ENCODE measurements at places on chromosomes 16 and 17.

- DNase-seq: no peak
These were observed 3.2 kb downstream of the KRTAP9-9 start for GRCh38 chr17:41258406-41258805.

DNA sequence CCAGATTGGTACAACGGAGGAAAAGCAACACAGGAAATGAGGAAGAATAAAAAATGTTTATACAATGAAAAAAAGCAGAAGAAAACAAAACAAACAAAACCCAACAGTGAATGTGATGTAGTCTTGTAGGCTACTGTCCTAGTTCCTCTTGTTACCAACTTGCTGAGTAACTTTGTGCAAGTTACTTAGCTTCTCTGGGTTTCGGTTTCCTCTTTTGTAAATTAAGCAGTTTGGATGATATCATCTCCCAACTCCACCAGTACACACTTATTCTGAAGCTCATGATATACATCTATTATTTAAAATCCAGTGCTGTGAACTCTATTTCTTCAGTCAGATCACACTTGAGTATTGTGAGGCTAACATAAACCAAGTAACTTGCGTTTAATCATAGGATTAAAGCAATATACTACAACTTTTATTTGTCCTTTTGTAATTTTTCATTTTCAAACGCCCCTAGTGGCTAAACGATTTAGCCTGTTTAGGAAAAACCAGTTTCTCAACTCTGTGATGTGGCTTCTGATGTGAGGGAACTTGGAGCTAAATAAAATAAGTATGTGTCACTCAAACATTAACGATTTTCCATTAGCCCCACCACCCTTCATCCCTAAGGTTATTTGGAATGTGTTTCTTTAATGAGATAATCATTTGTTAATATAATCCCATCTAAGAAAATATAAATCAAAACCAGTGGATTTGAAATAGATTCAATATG lies 1.4 kb upstream of the UNK start:
- no peak for DNase-seq

- no peak for DNase-seq
These were observed 25.0 kb downstream of the ALOX15 start for GRCh38 chr17:4616476-4616875.

- DNase-seq: no peak
These were observed 292.8 kb downstream of the SEC14L1 start for GRCh38 chr17:77433385-77434135.

DNA sequence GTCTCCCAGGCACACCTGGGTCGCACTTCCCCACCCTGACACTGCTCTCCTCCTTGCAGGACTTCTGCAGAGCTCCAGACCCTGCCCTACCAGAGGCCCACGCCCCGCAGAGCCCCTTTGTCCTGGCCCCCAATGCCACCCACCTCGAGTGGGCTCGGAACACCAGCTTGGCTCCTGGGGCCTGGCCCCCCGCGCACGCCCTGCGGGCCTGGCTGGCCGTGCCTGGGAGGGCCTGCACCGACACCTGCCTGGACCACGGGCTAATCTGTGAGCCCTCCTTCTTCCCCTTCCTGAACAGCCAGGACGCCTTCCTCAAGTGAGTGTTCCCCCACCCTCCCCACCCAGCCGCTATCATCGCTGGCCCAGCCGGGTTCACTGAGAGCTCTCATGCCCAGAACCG lies 79.6 kb downstream of the MGAT5B start:
- no peak for DNase-seq

GRCh38 chr17:66372182-66372581 lies 69.8 kb downstream of the PRKCA start:
- DNase-seq: no peak

DNA sequence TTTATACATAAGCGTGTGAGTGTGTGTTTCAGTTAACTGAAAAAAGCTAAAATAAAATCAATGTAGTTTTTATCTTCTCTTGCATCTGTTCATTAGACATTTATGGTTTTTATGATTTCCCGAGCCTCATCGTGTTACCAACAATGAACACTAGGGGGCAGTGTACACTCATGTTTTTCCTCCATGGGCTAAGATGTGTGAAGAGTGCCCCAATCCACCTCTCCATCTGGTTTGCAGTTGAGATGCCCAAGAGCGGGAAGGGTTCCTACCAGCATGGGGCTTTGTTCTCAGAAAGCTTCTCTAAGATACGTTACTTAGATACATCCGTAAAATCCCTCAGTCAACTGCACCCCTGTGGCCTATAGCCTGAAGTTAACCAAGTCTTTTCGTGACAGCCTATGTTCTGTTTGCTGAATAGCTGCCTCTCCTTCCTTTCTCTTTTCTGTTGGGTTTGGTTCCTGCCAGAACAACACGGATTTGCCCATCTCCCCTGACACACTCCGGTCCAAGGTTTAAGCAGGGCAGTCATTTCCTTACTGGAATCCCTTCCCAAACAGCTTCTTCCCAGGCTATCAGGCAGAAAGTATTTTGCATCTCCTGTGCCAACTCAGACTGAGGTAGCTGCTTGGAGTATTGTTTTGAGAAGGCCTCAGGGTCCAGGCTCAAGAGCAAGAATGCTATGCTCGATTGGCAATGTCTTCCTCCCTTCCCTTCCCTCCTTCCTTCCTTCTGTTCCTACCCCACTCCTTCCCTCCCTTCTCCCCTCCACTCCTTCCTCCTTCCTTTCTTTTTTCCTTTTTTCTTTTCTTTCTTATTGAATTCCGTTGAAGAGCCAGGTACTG lies 12.9 kb upstream of the ELAC2 start:
- DNase-seq: no peak

GRCh38 chr16:50235581-50235980 lies 30.8 kb upstream of the ADCY7 start:
- no peak for DNase-seq

DNA sequence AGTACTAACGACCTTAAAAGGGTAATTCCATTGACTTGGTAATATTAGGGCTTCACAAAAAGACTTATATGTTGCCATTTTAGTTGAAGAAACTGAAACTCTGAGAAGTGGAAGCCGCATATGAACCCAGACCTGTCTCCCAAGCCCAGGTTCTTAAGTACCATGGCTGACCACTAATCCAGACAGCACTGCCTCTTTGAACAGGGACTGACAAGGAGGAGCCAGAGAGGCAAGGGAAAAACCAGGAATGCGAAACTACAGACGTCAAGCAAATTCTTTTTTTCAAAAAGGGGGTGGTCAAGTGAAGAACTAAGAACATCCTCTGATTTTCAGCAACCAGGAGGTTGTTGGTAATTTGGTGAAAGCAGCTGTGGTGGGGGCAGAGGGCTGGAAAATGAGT lies 15.2 kb downstream of the CYB5D1 start:
- no peak for DNase-seq

- DNase-seq: no peak
These were observed 1.7 kb downstream of the GPRC5C start for GRCh38 chr17:74433421-74434121.

GRCh38 chr16:86530251-86531190 lies 20.2 kb downstream of the FOXF1 start:
- DNase-seq: no peak

DNA sequence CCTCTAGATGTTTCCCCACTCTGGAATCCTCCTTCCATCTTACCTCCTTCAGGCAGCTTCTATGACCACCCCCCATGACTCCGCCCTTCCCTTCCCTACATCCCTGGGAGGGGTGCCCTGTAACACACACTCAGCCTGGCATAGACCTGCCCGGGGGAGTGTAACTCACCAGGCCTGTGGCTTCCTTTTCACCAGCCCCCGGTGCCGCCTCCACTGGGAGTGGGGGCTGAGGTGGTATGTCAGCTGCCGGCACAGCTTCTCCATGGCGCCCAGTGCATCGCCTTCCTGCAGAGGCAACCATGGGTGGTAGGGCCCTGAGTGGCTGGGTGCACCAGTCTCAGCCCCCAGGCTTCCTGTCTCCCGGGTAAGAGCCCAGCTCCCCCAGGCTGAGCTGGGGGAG lies 32.3 kb downstream of the TRPV2 start:
- no peak for DNase-seq

Measured in effector memory CD4-positive, alpha-beta T cell (primary cell).